Islet precursor cell (in vitro differentiated cells): ENCODE measurements at places on chromosomes 1 and 21.

GRCh38 chr1:212587016-212587887, 21.3 kb upstream of the ATF3 start:
- DNase-seq: no peak

GRCh38 chr1:101128211-101128727, 102.7 kb upstream of the DPH5 start:
- no peak for DNase-seq

DNA sequence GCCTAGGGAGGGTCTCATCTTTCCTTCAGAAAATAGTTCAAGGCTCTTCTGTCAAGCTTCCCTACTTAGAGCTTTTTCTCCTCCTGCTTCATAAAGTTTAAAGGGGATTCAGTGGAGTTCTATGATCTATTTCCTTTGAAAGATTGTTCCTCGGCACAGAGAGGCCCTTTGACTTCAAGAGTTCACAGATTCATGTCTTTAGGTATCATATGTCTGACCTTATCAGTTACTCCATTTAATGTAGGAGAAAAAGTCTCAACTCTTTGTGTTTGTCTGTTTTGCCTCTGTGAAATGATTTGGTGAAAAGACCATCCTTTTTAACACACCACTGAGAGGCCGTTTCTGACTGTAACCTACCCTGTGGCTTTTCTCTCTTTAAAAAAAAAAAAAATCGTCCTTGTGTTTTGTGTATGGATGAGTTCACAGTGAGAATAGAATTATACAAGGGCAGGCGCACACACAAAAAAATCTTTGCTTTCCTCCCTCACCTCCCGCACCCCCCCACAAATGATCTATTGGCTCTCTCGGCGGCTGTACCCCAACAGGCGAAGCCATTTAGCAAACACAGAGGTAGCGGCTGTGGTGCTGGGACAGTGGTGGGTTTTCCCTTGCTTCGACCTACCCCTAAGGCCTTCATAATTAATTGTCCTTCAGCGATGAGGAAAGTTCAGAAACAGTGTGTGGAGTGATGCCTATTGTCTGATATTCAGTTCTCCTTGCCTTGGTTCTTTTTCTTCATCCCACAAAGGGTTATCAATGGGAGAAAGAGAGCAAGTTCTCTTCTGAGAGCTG, 29.6 kb downstream of the PROX1 start:
- no peak for DNase-seq

DNA sequence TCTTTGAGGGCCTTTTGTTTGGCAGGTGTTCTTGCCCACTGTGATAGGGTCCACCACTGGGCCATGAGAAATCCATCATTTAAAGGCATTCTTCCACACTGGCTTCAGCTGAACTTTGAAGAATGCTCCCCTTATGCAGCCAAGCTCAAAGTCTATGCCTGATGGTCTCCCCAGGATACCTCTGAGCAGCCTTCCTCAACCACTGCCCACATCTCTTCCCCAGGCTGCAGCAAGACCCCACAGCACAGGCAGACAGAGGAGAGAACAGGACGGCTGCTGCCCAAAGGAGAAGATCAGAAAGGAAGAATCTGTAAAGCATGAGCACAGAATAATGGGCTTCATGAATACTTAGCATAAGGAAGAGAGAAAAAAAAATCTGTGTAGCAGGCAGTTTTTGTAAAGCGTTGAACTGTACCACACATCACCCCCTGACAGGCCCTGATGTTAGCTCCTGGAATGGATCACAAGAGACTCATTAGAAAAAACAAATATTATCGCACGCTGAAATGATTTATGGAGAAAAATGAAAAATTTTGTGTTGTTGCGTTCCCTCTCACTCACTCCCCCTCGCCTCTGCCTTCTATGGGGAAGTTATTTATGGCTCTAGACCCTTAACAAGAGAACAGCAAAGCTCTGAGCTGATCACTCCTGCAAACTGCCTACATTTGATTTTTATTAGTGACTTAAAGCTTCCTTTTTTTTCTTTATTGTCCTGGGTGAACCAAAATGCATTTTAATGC, 134.1 kb downstream of the TMEM53 start:
- DNase-seq: no peak

DNA sequence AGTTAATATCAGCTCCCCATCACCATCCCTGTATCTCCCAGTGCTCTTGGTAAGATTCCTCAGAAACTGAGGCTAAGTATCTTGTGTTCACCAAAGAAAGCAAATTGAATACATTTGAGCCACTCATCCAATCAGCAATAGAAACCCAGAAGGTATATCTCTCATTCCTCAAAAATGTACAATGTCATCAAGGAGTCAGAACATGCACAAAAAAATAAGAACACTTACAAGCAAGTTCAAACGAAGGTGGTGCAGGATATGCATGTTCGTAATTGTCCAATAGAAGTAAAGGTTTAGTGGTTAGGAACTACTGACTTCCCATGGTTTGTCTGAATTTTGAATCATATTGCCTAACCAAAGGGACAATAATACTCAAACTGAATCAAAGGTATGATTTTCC, 24.3 kb downstream of the RXRG start:
- no peak for DNase-seq
